ENCODE measurements at places on chromosomes 13 and 19. TPM values are rescaled to one million over a fixed set of nuclear protein-coding genes. Genes with fewer than 3 reads are reported as not detected.

Gene PLPPR2
- 9.4 TPM for total RNA-seq

DNA sequence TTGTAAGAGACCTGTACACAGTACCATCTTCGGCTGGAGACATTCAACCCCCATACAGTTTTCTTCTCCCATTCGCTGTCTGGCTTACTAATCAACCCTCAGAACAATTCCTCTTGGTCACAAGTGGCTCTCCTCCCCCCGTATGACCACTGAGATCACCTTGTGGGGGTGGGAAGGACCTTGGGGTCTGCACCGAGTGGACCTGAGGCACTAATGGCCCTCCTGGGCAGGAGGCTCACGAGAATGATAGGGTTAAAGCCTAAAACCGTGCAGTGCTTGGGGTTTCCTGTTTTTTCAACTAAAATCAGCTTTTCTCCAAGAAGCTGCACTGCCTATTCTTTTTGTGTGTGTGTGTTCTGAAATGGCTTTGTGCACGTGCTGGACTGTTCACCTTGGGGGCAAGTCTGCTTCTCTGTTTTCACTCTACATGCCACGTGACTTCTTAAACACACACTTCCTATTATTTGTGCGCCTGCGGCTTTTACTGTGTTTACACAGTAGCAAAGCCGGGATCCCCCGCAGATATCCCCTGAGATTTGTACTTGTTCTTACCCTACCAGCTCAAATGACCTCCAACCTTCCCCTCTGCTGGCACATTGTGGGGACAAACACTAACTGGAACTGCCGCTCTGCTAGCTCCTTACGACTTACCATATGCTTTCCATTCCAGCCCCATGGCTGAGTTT is 12.3 kb downstream of the RBM26 start:
- peak overlapping the region; percentile 34 for H3K27ac ChIP-seq
- no peak overlapping the region for H3K4me3 ChIP-seq
- H3K27me3 ChIP-seq = no peaks in the 10 kb centered on the region
- no peak for DNase-seq
- peaks cover 21% of the 10 kb centered on the region for H3K36me3 ChIP-seq

Gene SPTBN4
- 6.6 TPM for total RNA-seq

GRCh38 chr19:48354332-48354992 is 9.3 kb downstream of the TMEM143 start:
- no peaks in the 10 kb centered on the region for H3K4me1 ChIP-seq
- H3K36me3 ChIP-seq = no peaks in the 10 kb centered on the region
- DNase-seq = no peak
- H3K27me3 ChIP-seq = no peaks in the 10 kb centered on the region
- no peak overlapping the region for H3K4me3 ChIP-seq
- no peak overlapping the region for H3K27ac ChIP-seq

Gene CEACAM1
- total RNA-seq = 2.1 TPM

Gene ANKLE1
- total RNA-seq = 0.46 TPM

GRCh38 chr13:25882466-25883357 is 169.1 kb downstream of the SHISA2 start:
- peaks cover 27% of the 10 kb centered on the region for H3K27me3 ChIP-seq
- H3K4me1 ChIP-seq = no peaks in the 10 kb centered on the region
- DNase-seq = no peak

Gene RGCC
- 57.0 TPM for total RNA-seq

DNA sequence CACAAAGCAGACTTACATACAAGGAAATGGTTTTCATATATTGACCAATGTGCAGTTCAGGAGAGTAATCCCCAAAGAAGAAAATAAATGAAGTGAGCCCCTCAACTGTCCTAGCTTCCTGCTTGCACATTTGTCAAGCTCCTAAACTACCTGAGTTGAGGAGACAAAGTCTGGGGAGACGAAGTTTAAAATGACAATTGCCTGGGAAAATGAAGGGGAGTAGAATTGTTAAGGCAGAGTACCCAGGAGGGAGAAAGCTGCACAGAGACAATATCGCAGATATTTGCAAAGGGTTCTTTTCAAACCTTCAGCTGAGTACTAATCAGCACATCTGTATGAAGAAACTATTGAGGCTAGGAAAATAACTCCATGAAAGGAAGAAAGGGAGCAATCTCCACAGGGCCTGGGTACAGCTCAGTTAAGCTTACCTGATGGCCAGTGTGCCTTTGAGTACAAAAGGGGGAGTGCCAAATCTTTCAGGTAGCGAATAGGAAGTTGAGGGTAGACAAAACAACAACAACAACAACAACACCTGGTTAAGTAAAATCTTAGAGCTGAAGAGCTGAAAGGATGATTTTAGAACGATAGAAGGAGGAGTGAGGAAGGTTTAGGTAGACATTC is 1700.1 kb upstream of the PRR20A start:
- H3K4me1 ChIP-seq = no peaks in the 10 kb centered on the region
- no peaks in the 10 kb centered on the region for H3K36me3 ChIP-seq
- no peak for DNase-seq

DNA sequence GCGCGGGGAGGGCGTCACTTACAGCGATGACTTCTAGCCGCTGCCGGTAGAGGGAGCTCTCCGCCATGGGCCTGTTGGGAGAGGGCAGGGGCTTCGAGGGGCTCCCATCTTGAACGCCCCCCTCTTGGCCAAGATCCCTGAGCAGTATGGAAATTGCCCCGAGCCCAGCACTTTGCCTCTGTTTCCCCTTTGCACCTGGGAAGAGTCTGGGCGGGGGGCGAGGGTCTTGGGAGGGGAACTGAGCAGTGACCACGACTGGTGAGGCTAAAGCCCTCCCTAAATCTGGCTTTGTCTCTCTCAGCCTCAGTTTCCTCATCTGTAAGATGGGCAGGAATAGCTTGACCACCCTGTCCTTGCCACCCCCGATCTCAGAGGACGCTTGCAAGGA is 2.8 kb downstream of the PALM3 start:
- H3K27ac ChIP-seq = no peak overlapping the region
- no peaks in the 10 kb centered on the region for H3K4me1 ChIP-seq
- H3K27me3 ChIP-seq = peaks cover 36% of the 10 kb centered on the region
- DNase-seq = no peak

DNA sequence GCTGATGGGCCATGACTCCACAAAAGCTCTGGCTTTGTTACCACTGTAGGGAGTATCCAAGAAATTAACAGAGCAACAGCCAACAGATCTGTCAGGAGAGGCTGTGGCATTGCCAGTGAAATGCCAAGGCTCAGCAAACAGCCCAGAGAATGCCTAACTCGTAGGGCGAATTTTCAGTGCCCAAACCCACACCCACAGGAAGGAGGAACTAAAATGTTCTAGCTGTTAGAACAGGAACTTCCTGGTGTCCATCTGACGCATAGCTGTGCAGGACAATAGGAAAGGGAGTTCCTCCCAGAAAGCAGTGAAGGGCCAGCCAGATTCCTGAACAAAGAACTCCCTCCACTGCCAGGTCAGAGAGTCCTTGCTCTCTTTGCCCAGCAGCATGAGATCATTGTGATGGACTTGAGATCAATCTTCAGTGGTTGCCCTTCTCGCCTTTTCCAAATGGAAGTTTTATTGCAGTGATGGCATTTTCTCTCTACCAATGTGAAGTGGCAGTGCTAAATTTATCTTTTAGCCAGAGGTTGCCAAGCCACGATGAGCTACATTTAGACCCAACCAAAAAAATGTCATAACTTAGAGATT is 224.2 kb upstream of the STARD13 start:
- DNase-seq = peak; percentile 62
- peak overlapping the region; percentile 80 for H3K27ac ChIP-seq
- no peaks in the 10 kb centered on the region for H3K27me3 ChIP-seq
- H3K36me3 ChIP-seq = no peaks in the 10 kb centered on the region
- peaks cover 19% of the 10 kb centered on the region for H3K4me1 ChIP-seq
- H3K4me3 ChIP-seq = no peak overlapping the region

GRCh38 chr19:9323557-9323918 is 441 bp upstream of the ZNF559 start:
- H3K27ac ChIP-seq = peak overlapping the region; percentile 92
- peak; percentile 83 for DNase-seq
- no peaks in the 10 kb centered on the region for H3K36me3 ChIP-seq
- H3K4me1 ChIP-seq = no peaks in the 10 kb centered on the region
- H3K4me3 ChIP-seq = peak overlapping the region; percentile 67

Gene ZNF296
- total RNA-seq = 0.29 TPM

Gene ZNF429
- total RNA-seq = 9.9 TPM

- no peaks in the 10 kb centered on the region for H3K36me3 ChIP-seq
- H3K4me1 ChIP-seq = no peaks in the 10 kb centered on the region
- no peak for DNase-seq
- H3K27ac ChIP-seq = no peak overlapping the region
- H3K27me3 ChIP-seq = peaks cover 7% of the 10 kb centered on the region
These were observed 12.2 kb downstream of the LAIR1 start for GRCh38 chr19:54352546-54352945.

GRCh38 chr19:46126086-46126580 is 1.6 kb upstream of the IGFL3 start:
- H3K36me3 ChIP-seq = no peaks in the 10 kb centered on the region
- no peak overlapping the region for H3K4me3 ChIP-seq
- no peak for DNase-seq
- H3K4me1 ChIP-seq = peaks cover 7% of the 10 kb centered on the region
- no peaks in the 10 kb centered on the region for H3K27me3 ChIP-seq
- no peak overlapping the region for H3K27ac ChIP-seq

- H3K4me3 ChIP-seq = no peak overlapping the region
- H3K36me3 ChIP-seq = no peaks in the 10 kb centered on the region
- no peaks in the 10 kb centered on the region for H3K4me1 ChIP-seq
- H3K27me3 ChIP-seq = no peaks in the 10 kb centered on the region
- H3K27ac ChIP-seq = no peak overlapping the region
These were observed 601.3 kb upstream of the MIR17HG start for GRCh38 chr13:90746230-90746629.

DNA sequence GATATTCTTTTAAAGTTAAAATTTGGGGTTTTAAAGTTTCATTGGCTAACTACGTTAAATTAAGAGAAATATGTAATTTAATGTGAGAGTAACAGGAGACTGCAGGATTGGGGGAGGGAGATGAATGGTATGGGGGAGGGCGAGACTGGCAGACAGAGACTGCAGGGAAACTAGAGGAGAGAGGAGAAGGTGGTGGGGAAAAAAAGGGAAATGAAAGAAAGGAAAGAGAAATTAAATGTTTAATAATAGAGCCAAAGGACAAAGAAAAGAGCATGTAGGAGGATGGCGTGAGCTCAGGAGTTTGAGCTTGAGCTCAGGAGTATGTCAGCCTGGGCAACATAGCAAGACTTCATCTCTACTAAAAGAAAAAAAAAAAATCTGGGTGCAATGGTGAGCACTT is 115.9 kb downstream of the RFC3 start:
- no peaks in the 10 kb centered on the region for H3K27me3 ChIP-seq
- H3K36me3 ChIP-seq = no peaks in the 10 kb centered on the region
- no peaks in the 10 kb centered on the region for H3K4me1 ChIP-seq
- DNase-seq = no peak
- no peak overlapping the region for H3K4me3 ChIP-seq

- no peak for DNase-seq
- no peaks in the 10 kb centered on the region for H3K27me3 ChIP-seq
- H3K27ac ChIP-seq = no peak overlapping the region
These were observed 6.4 kb upstream of the ZNF333 start for GRCh38 chr19:14683439-14683838.

Gene CGB2
- not detected for total RNA-seq

Gene COL5A3
- 6.6 TPM for total RNA-seq

DNA sequence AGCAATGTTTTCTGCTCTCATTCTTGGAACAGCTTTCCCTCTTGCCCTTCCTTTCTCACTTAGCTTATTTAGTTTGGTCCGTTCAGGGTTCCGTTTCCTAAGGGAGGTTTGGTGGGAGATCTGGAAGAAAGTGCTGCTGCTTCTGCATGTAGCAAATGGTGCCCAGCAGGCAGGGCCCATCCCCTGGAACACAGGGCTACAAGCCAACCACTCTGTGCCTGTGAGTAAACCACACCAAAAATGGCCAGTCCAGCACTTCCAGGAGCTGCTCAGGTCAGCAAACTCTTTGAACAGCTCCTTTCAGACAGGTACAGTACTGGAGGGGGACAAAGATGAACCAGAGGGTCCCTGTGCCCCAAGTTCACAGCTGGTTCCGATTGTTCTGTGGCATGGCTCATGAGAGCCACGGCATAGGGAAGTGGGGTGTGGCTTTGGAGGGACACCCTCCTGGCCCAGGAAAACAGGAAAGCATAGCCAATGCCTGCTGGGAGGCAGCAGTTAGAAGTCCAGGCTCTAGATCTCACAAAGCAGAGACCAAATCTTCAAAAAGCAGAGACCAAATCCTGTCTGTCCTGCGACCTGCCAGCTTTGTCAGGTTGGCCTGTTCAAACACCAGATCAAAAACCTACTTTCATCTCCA is 39.5 kb downstream of the FAM124A start:
- no peak for DNase-seq
- peak overlapping the region; percentile 72 for H3K27ac ChIP-seq
- no peaks in the 10 kb centered on the region for H3K36me3 ChIP-seq
- H3K4me1 ChIP-seq = peaks cover 16% of the 10 kb centered on the region
- H3K27me3 ChIP-seq = no peaks in the 10 kb centered on the region

DNA sequence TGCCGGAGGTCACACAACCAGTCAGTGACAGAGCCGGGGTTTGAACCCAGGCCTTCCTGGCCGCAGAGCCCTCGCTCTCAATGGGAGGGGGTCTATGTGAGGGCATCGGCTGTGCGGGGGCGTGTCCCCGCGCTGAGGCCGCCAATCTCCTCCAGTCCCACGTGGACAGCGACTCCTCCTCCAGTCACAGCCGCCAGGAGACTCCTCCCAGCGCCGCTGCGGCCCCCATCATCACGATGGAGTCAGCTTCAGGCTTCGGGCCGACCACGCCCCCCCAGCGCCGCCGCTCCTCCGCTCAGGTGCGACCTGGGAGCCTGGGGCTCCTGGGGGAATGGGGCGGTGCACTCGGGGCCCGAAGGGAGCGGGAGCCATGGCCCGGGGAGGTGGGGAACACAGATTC is 6.0 kb downstream of the SPRED3 start:
- no peaks in the 10 kb centered on the region for H3K36me3 ChIP-seq
- DNase-seq = no peak
- no peak overlapping the region for H3K4me3 ChIP-seq
- peaks cover under 1% of the 10 kb centered on the region for H3K4me1 ChIP-seq
- no peak overlapping the region for H3K27ac ChIP-seq

Gene RAB11B
- 140 TPM for total RNA-seq

Gene RFPL4A
- not detected for total RNA-seq

Gene APOC4
- not detected for total RNA-seq

DNA sequence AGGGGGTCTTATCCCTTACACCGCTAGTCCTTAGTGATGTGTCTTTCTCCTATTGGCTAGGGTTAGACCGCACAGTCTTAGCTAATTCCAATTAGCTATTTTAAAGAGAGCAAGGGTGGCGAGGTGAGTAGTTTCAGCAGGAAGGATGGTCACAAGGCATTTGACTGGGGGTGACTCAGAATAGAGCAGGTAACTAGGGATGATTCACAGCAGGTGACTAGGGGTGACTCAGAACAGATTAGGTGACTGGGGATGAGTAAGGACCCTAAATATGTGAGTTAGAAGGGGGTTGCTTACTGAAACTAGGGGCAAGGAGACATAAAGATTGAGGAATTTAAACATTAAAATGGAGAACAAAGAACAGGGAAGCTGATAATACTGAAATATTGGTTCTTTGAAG is 64.3 kb downstream of the ZNF66 start:
- DNase-seq = no peak
- H3K4me1 ChIP-seq = no peaks in the 10 kb centered on the region
- no peak overlapping the region for H3K27ac ChIP-seq
- no peak overlapping the region for H3K4me3 ChIP-seq
- no peaks in the 10 kb centered on the region for H3K27me3 ChIP-seq

GRCh38 chr19:3966051-3967017 is 4.6 kb downstream of the DAPK3 start:
- no peaks in the 10 kb centered on the region for H3K27me3 ChIP-seq
- no peak overlapping the region for H3K4me3 ChIP-seq
- no peak for DNase-seq
- H3K4me1 ChIP-seq = peaks cover 48% of the 10 kb centered on the region
- H3K36me3 ChIP-seq = peaks cover 8% of the 10 kb centered on the region
- peak overlapping the region; percentile 99 for H3K27ac ChIP-seq

Data from heart right ventricle (tissue), 16 donors.